Stimulated activated CD8-positive, alpha-beta memory T cell treated with anti-CD3 and anti-CD28 coated beads, Interleukin-4, amount 100 ng/mL, for 1 hour (primary cell): ENCODE measurements at places on chromosomes 13 and 19.

- no peak for DNase-seq
Measured at GRCh38 chr19:57813919-57814504, 701 bp downstream of the ZNF552 start.

DNA sequence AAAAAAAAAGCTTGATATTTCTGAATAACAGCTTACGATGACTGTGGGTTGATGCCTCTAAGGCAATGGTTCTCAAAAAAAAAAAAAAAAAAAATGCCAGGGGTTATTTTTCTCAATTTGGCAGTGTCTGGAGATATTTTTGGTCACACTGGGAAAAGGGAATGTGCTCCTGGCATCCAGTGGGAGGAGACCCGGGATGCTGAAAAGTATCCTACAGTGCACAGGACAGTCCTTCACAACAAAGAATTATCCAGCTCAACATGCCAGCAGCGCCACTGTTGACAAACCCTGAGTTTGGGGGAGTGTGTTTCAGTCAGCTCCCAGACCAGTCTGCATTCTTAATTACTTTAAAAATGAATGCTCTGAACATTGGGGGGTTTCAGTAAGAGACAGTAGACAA, 54.5 kb downstream of the FLT3 start:
- DNase-seq = no peak

- DNase-seq = no peak
Measured at GRCh38 chr19:47819858-47820257, 1.9 kb upstream of the CRX start.

- no peak for DNase-seq
Measured at GRCh38 chr19:45769821-45770191, 754 bp upstream of the SIX5 start.

- DNase-seq = no peak
Measured at GRCh38 chr13:20803180-20803965, 29.6 kb upstream of the EEF1AKMT1 start.
